ENCODE measurements at places on chromosomes 16 and 17.

DNA sequence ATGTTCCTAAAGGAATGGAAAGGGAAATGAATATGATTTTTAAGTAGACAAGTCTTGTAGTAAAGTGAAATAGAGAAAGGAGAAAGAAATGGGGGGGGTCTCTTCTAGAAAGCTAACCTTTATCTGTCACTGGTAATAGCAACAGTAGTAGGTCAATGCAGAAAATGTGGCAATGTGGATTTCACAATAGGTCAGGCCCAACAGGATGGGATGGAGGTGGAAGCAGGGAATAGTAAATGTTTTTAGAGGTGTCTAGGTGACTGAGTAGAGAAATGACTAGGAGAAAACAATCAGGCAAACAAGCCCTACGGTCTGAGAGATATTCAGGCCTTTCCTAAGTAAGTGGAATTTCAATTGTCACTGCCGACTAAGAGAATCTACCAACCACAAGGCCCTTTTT, 6.0 kb upstream of the RSKR start:
- DNase-seq = no peak

DNA sequence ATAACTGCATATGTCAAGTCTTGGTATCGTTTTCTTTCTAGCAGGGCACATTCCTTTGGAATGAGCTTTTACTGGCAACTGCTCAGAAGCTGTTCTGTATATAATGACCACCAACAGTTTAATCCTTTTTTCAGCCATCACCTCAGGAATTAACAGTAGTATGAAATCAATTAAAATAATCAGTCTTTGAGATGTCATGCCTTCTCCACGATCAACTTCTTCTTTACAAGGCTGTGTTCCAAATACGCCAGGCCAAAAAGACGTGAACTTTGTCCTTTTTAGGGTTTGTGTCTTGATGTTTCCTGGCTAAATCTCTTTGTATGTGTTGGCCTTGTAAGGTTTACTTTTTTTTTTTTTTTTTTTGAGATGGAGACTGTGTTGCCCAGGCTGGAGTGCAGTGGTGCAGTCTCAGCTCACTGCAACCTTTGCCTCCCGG, 54.9 kb downstream of the ABCC1 start:
- DNase-seq = no peak

DNA sequence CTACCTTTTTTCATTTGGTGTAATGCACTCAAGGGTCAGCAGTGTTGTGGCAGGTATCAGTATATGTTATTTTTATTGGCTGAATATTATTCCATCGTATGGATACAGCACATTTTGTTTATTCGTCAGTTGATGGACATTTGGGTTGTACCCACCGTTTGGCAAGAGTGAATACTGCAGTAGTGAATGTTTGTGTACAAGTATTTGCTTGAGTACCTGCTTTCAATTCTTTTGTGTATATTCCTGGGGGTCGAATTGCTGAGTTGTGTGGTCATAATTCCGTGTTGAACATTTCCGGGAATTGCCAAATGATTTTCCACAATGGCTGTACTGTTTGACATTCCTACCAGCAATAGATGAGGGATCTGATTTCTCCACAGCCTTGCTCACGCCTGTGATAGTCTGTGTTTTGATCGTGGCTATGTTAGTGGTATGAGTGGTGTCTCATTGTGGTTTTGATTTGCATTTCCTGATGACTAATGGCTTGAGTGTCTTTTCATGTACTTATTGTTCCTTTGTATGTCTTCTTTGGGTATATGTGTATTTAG, 108.4 kb downstream of the OR1D5 start:
- no peak for DNase-seq

- DNase-seq = no peak
Observed at GRCh38 chr17:70080541-70081347, 5.7 kb downstream of the KCNJ16 start.

DNA sequence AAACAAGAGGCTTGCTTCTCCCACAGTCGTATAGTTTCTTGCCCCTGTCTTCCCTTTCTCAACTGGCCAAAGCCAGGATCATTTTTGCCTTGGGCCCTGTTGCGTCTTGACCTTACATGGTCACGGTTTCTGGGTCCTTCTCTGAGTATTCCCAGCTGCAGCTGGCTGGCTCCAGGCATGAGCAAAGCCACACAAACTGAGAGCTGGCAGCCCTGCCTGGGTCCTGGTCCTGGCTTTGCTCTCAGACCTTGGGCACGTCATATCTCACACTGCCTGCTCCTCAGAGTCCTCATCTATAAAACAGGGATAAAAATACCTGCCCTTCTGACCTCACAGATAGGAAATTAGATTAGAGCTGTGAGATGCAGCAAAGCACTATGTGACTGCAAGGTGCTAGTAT, 277.6 kb downstream of the CBLN1 start:
- no peak for DNase-seq

DNA sequence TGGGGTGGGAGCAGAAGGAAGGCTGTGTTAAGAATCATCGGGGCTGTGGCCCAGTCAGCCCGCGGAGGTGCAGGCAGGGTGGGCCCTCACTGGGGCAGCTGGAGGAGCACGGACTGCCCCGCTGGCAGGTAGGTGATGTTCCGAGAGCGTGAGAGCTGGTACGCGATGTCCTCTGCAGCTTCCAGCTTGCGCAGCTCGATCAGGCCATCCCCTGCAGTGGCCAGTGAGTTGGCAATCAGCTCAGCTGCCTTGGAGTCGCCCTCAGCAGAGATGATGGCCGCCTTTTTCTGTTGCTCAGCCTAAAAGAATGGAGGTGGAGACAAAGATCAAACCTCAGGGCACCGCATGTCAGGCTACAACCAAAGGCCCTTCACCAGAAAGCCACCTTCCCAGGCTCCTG, 9.8 kb downstream of the PHB1 start:
- DNase-seq = no peak

- DNase-seq = no peak
Observed at GRCh38 chr17:56679777-56680422, 86.4 kb downstream of the NOG start.

DNA sequence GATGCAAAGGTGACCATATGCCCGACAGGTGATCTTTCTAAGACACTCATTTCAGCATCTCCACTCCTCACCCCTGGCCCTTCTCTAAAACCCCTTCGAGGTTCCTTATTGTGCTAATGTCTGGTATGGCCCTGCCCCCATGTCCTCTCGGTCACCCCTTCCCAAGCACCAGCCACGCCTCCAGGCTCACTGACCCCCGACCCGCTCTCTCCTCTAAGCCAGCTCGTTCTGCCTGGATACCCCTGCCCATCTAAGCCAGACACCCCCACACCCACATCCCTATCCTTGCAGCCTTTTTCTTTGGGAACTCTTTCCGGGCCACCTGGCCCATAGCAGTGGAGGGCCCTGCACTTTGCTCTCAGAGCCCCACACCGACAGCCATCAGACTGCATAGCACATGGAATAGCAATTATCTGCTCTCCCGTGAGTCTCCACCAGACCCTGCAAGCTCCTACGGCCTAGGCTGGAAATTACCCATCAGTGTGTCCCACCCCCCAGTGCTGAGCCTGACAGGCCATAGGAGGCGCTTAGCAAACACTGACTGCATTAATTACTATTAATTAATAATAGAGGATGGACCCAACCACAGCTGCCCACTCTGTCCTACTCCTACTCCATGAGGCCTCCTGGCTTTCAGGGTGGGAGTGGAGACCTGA, 176.7 kb downstream of the TMEM132E start:
- no peak for DNase-seq

- peak; percentile 44 for DNase-seq
Observed at GRCh38 chr17:62807812-62808575, at the start of gene MARCHF10. Gene MARCHF10 (minus strand): TSS chr17:62808314. CDS start chr17:62801735, 6,579 bp downstream.

DNA sequence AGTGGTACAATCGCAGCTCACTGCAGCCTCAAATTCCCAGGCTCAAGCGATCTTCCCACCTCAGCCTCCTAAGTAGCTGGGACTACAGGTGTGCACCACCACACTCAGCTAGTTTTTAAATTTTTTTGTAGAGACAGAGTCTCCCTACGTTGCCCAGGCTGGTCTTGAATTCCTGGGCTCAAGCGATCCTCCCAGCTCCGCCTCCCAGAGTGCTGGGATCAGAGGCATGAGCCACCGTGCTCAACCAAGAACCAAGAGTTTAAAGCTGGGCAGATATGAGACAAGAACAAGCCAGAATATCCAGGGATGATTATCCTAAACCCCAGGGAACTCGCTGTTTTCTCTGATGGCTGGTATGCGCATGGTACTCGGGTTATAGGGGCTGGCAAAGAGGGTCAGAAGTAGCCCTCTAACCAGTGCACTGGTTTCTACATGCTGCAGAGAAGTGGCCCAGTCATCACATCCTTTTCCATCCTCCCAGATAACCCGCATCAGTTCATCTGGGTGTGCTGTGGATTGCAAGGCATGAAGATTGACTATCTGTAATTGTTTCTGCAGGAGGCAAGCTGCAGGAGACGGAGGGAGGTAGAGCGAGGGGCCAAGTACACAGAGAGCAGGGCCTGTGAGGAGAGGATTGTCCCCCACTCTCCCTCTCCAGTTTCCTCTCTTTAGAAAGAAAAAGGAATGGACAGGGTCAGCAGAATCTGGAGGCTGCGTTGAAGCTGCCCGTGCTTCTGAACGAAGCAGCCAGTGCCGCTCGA, 33.6 kb upstream of the TOB1 start:
- no peak for DNase-seq

DNA sequence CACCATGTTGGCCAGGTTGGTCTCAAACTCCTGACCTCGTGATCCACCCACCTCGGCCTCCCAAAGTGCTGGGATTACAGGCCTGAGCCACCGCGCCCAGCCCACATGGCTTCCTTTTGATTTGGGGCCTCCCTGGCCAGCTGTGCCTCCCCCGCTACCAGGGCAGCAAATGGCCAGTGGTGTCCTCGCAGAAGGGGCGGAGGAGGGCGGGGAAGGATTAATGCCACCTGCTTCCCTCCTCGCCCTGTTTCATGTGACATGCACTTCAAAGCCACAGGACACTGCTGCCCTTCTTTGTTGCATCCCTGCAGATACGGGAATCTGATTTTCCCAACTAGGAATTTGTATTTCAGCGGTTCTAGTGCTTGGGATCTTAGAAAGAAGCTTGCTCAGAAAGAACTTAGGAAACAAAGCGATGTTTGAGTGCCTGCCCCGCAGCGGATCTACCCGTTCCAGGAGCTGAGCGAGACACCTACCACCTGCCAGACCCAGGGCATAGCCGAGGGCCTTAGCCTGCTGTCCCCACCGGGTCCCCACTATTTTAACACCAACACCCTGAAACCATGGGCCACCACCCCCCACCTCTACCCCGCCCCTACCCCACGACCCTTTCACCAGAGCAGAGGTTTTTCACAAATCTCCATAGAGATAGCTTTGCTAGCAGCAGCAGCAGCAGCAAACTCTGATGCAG, 37.7 kb upstream of the CCDC182 start:
- DNase-seq = no peak

DNA sequence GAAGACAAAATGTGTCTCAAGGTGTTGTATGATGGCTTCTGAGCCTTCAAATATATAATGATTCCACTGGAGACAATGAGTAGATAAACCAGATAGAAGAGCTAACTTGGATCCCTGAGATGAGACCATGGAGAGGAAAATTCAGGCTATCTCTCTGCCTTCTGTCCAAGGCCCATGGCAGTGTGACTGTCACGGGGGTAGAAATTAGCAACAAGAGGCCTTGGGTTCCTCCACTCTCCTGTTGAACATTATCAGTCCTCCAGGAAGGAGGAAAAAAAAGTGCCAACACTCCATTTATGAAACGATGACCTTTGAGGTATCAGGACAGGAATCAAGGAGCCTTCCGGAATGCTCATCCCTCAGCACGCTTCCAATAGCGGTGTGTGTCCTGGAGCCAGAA, 75.2 kb downstream of the WWP2 start:
- no peak for DNase-seq

GRCh38 chr16:85711982-85712587, 23.3 kb upstream of the GINS2 start:
- no peak for DNase-seq

DNA sequence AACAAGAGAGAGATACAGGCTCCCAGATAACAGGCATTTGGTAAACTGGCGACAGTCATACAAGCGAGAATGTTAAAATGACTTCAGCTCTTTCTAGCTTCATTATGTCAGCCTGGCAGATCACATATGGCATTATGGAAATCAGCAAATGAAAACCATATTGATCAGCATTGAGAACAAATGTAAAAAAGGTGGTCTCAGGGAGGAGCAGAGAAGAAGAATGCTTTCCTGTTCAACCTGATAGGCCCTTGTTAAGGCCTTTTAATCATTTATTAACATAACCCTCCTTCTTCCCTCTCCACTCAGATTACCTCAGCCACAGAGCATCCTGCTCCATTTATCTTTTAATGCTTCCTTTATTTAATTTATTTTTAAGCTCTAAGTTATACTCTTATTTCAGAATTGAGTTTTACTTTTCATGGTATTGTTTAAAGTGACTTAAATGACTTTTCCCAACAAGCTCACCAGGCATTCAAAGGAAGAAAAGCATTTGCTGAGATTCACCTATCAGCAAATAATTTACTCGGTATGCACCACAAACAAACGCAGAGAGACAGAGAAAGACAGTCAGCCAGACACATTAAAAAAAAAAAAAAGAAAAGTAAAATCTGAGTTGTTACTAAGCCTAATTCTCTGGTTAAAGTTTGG, 243.9 kb upstream of the TBX2 start:
- DNase-seq = no peak

DNA sequence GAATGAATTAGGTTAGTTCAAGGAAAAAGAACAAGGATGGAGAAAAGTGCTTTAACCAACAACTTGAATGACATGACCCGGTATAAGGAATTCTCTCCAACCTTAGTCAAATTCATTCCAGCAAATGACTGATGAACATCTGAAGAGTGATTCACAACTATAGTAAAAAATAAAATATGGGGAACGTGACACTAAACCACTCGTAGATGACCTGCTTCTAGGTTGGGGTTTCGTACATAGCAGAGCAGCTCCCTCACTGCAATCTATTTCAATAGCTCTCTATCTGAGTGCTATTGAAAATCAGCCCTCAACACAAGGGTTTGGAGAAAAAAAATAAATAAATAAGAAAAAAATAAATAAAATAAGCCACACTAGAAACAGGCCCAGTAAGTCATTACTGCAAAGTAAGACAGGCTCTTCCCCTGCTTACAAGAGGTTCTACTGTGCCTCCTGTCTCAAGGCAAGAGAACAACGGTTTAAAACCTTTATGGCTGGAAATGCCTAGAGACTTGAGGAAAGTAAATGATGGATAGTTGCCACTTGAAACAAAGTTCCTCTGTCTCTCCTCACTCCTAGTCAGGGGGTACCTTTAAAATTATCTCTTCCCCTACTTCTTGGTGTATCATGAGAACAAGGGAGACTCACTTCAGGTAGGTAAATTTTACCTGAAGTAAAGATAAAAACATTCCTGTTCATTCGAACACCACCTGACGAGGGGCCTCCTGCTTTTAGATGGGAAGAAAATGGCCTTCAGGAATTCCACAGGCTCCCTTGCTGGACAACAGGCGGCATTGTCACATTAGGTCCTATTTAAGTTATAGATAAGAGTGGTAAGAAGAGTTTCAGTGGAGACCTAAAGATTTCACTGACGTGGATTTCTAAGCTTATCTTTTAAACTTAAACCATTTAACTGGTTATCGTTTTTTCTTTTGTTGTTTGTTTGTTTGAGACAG, 20.5 kb downstream of the COG7 start:
- no peak for DNase-seq

GRCh38 chr16:52549011-52549692, 2.2 kb upstream of the TOX3 start:
- no peak for DNase-seq
